ENCODE measurements at places on chromosomes 12 and 14.

DNA sequence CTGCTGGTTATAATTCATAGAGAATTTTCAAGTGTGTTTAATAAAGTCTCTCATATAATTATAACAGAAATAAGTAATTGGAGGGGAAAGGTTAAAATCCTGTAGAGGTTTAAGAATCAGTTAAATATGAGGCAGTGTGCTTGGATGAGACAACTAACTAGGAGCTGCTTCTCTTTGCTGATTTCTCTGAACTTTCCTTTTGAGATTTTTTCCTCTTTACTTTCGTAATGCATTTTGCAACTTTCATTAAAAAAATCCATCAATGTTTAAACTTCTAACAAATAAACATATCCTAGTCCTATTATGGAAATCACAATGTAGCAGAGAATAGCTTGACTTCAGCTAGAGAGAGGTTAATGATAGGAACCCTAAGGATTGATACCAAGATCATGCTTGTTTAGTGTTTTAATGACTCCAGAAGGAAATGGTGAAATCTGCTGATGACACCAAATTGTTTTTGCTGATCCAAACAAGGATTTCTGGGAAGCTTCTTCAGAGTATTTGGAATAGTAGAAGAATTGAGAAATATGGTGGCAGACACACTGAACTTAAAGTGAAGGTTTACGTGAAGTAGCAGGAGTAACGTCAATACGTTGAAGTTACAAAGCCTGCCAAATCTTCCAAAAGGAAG, 122.6 kb downstream of the RAD51B start:
- DNase-seq, result no peak

- DNase-seq, result no peak
These were observed 80.4 kb upstream of the RAP1B start for GRCh38 chr12:68530299-68530698.

- DNase-seq, result no peak
These were observed at the start of gene SYT1 for GRCh38 chr12:78864403-78864869. Gene SYT1, plus strand, starts transcription at chr12:78864774.

DNA sequence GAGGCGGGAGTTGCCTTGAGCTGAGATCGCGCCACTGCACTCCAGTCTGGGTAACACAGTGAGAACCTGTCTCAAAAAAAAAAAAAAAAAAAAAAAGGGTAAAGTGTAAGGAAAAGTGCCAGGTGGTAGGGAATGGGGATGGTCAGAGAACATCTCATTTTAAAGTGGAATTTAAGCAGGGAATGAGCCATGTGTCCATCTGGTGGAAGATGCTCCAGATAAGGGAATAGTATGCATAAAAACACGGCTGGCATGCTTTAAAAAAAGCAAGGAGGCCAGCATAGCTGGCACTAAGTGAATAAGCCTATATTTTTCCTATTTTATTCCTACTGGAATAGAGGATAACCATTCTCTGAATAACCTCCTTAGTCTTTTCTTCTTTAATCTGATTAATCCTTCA, 33.7 kb downstream of the FAM186A start:
- DNase-seq, result no peak

- no peak for DNase-seq
These were observed 33.8 kb upstream of the GPR68 start for GRCh38 chr14:91278383-91278715.

DNA sequence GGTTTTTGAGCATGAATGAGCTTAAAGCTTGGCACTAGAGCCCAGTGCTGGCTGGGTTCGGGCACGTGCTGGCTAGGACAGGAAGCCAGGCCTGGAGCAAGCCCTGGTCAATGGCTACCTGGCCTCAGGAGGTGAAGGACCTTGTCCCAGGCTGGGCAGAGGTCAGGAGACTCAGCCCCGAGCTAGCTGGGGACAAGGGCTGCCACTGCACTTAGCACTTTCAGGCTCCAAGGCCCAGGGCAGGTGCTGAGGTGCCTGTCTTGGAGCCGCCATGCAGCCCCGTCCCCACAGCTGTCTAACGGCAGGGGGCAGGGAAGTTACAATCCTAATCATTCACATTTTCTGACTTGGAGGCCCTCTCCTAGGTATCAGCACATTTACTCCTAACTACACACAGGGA, 4.3 kb upstream of the AQP6 start:
- DNase-seq, result no peak

DNA sequence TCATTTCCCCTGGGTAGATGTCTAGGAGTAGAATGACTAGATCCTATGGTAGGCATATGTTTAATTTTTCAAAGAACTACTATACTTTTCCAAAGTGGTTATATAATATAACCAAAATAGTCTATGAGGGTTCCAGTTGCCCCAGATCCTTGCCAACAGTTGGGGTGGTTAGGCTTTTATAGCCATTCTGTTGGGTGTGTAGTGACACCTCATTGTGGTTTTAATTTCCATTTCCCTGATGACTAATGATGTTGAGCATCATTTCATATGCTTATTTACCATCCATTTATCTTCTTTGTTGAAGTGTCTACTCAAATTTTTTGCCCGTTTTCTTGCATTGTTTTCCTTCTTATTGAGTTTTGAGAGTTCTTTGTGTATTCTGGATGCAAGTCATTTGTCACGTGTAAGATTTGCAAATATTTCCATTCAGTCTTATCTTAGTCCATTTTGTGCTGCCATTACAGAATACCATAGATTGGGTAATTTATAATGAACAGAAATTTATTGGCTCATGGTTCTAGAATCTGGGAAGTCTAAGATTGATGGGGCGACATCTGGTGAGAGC, 4.7 kb downstream of the SYNE2 start:
- DNase-seq, result no peak
